T-helper 22 cell (primary cell): ENCODE measurements at places on chromosomes 7 and 10.

- DNase-seq: peak; percentile 56
These were observed 7.0 kb upstream of the PDCD4 start for GRCh38 chr10:110864662-110865140.

GRCh38 chr7:95242266-95242665 lies 82.1 kb downstream of the PON1 start:
- DNase-seq: no peak

DNA sequence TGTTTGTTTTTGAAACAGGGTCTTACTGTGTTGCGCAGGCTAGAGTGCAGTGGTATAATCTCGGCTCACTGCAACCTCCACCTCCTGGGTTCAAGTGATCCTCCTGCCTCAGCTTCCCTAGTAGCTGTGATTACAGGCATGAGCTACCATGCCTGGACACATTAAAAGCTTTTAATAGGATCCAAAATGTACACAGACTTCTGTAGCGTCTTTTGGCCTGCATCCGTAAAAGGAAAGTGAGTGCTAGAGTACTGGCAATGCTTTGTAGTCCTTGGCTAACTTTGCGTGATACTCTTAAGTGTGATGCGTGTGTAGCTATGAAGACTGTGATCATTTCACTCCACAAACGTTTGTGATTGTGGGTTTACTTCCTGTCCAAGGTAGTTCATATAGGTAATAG lies 13.3 kb downstream of the ZRANB1 start:
- DNase-seq: no peak

DNA sequence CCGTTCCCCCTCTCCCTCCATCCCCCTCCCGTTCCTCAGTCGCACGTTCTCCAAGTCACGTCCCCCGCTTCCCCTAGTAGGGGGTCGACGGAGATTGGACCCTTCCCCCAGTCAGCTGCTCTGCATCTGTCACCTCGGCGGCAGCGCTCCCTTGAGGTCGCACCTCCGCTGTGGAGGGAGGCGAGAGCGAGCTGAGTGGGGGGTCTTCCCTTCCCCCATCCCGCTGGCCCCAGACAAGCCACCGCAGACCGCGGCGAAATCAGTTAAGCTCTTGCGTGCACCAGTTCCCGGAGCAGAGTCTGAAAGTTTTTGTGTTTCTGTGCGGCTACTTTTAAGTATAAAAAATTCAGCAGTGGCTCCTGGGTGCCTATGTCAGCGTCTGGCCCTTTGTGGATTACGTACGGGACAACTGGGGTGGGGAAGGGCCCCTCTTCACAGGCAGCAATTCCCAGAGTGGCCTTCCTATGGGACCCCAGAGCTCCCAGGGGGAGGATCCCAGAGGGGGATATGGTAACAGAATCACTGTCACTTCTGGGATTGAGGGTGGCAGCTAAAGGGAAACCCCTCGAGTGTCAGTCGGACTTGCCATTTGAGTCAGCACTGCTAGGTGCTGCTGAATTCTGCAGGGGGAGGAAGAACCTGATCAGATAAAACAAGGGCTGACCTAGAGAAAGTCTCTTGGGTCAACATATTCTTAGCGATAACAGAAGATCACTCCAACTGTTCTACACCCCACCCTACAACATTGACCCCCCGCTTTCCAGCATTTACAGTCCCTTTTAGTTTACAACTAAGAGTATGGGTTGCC lies 12.5 kb upstream of the DDIT4 start:
- peak; percentile 62 for DNase-seq

DNA sequence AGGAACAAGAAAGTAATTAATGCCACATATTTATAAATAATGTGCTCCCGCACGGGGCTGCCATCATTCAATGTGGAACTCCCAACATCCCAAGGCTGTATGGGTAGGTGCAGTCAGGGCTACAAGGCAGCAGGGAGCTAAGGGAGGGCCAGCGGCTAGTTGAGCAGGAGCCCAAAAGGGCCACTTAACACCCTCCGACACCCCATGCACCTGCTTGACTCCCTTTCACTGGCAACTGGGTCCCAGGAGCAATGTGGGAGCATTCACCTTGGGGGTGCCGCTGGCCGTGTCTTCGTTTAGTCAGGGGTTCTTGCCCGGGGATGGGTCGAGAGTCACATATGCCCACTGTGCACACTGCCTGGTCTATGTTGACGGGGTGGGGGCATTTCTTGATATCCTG lies 27.9 kb downstream of the SCART1 start:
- no peak for DNase-seq

GRCh38 chr7:52955522-52955921 lies 79.9 kb upstream of the POM121L12 start:
- DNase-seq: no peak

GRCh38 chr10:14084875-14085274 lies 245.8 kb downstream of the FRMD4A start:
- no peak for DNase-seq

- no peak for DNase-seq
These were observed 4.9 kb upstream of the YKT6 start for GRCh38 chr7:44195889-44196288.

DNA sequence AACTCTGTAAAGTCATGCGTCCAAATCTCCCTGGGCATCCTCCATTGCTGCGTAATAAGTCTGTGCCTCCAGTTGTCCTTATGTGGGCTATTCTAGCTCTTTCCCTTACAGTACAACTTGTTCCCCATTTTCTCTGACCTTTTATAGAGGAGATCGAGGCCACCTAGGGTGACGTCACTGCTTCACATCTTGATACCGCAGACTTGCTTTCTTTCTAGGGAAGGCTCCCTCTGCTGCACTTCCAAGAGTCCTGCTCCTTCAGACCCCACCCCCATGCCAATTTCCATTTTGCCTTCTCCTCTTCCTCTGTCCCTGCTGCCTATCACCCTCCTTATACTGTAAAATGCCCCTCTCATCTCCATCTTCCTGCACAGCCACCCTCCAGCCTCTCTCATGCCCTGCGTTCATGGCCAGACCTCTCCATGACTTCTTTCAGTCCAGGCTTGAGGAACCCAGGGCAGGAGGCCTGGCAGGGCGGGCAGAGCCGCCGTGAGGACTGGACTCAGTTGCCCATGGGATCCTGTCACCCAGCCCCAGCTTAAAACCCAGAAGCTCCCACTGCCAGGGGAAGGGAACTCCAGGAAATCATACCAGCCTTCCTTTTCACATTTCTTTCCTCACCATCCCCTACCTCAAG lies 57.5 kb downstream of the CAMK1D start:
- DNase-seq: no peak

DNA sequence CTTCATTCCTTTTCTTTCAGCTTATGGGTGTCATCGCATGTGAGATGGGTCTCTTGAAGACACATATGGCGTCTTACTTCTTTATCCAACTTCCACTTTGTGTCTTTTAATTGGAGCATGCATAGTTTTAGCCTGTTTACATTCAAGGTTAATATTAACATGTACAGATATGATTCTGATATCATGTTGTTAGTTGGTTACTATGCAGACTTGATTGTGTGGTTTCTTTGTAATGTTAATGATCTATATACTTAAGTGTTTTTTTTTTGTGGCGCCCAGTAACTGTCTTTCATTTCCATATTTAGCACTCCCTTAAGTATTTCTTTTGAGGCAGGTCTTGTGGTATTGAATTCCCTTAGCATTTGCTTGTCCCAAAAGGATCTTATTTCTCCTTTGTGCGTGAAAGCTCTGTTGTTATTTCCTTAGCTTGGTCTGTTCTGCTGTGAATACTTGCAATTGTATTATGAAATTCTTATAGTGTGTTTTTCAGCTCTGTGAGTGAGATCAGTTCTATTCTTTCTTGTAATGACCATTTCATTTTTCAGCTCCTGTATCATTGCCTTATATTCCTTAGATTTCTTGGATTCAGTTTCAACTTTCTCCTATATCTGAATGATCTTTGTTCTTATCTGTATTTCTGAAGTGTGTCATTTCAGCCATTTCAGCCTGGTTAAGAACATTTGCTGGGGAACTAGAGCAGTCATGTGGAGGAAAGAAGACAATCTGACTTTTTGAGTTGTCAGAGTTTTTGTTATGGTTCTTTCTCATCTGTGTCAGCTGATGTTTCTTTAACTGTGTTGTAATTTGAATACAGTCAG lies 88.4 kb downstream of the ABCA13 start:
- DNase-seq: no peak

- DNase-seq: no peak
These were observed 54.3 kb downstream of the SLC16A9 start for GRCh38 chr10:59655309-59655708.

DNA sequence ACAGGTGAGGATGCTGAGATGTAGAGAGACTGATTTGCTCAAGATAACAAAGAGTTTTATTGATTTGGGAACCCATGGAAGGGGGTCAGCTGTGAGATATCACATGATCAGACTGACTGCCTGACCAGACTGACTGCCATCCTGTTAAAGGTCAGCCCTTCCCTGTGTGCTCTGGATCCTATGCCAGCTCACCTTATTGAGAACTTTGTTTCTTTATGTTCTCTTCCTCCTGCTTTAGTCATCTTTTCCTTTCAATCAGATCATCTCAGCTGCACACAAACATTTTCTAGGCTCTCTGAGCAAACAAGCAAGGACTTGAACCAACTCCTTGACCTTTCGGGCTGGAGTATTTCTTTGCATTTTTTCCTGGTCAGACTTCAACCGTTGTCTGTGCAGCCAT lies 50.0 kb upstream of the MTPN start:
- no peak for DNase-seq

GRCh38 chr10:29131952-29132547 lies 156.8 kb upstream of the LYZL1 start:
- DNase-seq: no peak

GRCh38 chr7:66769833-66770512 lies 29.4 kb downstream of the RABGEF1 start:
- no peak for DNase-seq
